ENCODE measurements at places on chromosomes 2 and 18.

DNA sequence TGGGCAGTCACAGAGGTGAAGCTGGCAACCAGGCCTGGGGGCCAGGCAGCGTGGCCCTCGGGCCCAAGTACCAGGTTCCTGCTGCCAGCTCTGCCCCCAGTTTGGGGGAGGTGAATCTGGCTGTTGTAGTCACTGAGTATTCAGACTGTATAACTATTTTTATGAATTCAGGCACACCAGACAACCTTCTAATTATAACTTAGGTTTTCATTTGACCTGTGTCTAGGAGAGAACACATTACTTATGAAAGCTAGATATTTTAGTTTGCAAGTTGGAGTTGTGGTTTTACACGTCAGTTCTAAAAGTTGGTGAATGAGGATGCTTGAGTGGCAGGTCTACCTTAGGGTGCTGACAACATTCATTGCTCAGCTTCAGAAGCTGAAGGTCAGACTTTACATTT lies 71.7 kb downstream of the LIMS1 start:
- 0 out of 2 replicates have a peak, but pooled peaks cover 2% of the 10 kb centered on the region for H3K36me3 ChIP-seq
- no peak overlapping the region for H3K4me3 ChIP-seq
- H3K27ac ChIP-seq, result no peak overlapping the region

DNA sequence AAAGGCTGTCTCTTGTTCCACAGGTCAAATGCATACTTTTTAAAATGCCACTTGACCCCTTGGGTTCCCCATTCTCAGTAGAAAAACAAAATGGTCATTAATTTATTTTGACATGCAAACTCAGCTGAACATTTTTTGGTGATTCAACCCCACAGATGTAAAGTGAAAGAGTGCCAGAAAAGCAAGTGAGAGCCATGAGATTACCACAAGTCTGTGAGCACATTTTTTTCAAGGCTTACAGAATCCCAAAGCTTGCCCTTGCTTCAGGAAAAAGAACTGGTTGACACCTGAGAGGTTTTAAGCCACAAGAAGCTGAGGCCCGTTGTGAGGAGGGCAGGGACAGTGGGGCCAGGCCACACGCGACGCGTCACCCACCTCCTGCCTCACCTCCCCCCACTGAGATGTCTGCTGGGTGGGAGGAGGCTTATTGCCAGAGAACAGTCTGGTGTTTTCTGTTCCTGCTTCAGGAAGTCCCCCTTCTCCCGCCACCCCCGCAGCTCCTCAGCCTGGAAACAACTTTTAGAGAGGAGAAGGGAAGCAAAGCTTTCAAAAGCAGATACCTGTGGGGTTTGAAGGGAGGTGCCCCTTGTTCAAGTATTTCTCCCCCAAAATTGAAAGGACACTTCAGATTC lies 70.4 kb upstream of the CYP1B1 start:
- peak overlapping the region; percentile 95 for H3K27ac ChIP-seq
- DNase-seq, result peak; percentile 95
- H3K4me3 ChIP-seq, result no peak overlapping the region
- peaks cover 12% of the 10 kb centered on the region for H3K4me1 ChIP-seq
- no peaks in the 10 kb centered on the region for H3K36me3 ChIP-seq

GRCh38 chr2:229154381-229154780 lies 116.7 kb downstream of the PID1 start:
- no peak overlapping the region for H3K27ac ChIP-seq
- no peaks in the 10 kb centered on the region for H3K36me3 ChIP-seq
- no peaks in the 10 kb centered on the region for H3K27me3 ChIP-seq
- no peak overlapping the region for H3K4me3 ChIP-seq
- peak; percentile 14 for DNase-seq

DNA sequence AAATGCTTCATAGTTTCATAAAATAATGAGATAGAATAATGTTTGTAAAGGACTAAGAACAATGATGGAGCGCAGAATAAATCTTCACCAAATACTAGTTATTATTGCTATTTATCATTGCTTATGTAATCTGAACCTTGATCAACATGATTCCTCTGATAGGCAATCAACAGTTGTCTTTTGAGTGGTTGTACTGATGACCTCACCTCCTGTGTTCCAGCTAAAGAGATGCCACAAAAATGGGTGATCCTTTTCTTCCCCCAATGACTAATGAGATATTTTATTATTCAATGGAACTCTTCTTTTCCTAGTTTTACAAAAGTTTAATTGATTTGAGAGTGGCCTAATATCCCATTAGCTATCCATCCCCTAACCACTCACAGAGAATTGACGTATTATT lies 784.0 kb upstream of the FSHR start:
- no peak overlapping the region for H3K4me3 ChIP-seq
- no peak for DNase-seq
- H3K27ac ChIP-seq, result no peak overlapping the region
- H3K27me3 ChIP-seq, result no peaks in the 10 kb centered on the region
- no peaks in the 10 kb centered on the region for H3K4me1 ChIP-seq

GRCh38 chr2:144517866-144518747 lies 1.8 kb downstream of the ZEB2 start:
- H3K4me1 ChIP-seq, result peaks cover 5% of the 10 kb centered on the region
- no peaks in the 10 kb centered on the region for H3K27me3 ChIP-seq
- H3K4me3 ChIP-seq, result peak overlapping the region; percentile 99
- DNase-seq, result no peak
- H3K27ac ChIP-seq, result peak overlapping the region; percentile 99
- H3K36me3 ChIP-seq, result no peaks in the 10 kb centered on the region

DNA sequence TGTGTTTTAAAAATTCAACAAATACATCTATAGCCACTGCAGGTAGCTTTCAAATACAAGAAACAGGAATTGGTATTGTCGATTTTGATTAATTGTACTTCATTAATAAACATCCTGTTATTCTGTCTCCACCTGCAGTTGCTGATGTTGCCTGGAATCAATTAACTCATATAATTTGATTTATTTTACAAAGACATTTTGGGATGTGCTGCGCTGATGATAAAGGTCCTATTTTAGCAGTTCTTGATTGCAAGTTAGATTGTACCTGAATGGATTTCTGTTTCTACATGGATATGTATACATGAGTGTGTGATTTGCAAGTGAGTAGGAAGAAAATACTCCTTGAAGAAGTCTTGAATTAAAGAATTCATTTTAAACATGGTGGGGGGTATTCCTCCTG lies 605.3 kb downstream of the ARHGAP15 start:
- no peak overlapping the region for H3K27ac ChIP-seq
- H3K27me3 ChIP-seq, result no peaks in the 10 kb centered on the region
- no peak for DNase-seq

- H3K36me3 ChIP-seq, result no peaks in the 10 kb centered on the region
- no peaks in the 10 kb centered on the region for H3K4me1 ChIP-seq
- H3K27ac ChIP-seq, result no peak overlapping the region
- DNase-seq, result no peak
- no peak overlapping the region for H3K4me3 ChIP-seq
These were observed 73.6 kb upstream of the ZNF804A start for GRCh38 chr2:184524551-184525382.

DNA sequence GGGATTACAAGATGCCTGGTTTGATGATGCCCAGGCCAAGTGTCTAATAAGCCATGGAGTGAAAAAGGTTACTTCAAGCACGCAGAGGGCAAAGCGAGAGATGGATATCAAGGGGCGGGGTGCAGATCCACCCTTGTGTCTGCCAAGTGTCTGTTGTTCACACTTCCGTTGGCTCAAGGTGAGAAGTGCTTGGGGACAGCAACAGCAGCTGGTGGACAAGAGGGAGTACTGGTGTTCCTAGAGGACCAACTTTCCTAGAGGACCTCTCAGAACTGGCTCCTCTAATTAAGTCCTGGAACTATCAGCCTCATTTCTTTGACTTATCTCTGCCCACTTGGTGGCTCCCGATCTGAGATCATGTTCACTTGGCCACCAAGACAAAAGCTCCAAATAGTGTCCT lies 299.1 kb downstream of the PRKCE start:
- no peak overlapping the region for H3K4me3 ChIP-seq
- H3K27me3 ChIP-seq, result no peaks in the 10 kb centered on the region
- H3K36me3 ChIP-seq, result no peaks in the 10 kb centered on the region
- DNase-seq, result no peak
- no peak overlapping the region for H3K27ac ChIP-seq
- peaks cover 8% of the 10 kb centered on the region for H3K4me1 ChIP-seq

GRCh38 chr2:95058466-95058988 lies 33.0 kb downstream of the MAL start:
- peaks cover 40% of the 10 kb centered on the region for H3K27me3 ChIP-seq
- no peak overlapping the region for H3K27ac ChIP-seq
- no peaks in the 10 kb centered on the region for H3K36me3 ChIP-seq
- H3K4me1 ChIP-seq, result peaks cover 6% of the 10 kb centered on the region

GRCh38 chr2:16680304-16680703 lies 14.7 kb upstream of the CYRIA start:
- no peak overlapping the region for H3K4me3 ChIP-seq
- no peak for DNase-seq
- peaks cover 6% of the 10 kb centered on the region for H3K27me3 ChIP-seq

- H3K4me3 ChIP-seq, result peak overlapping the region; percentile 88
- DNase-seq, result peak; percentile 77
- peak overlapping the region; percentile 2 for H3K27ac ChIP-seq
- peaks cover 20% of the 10 kb centered on the region for H3K36me3 ChIP-seq
- H3K4me1 ChIP-seq, result no peaks in the 10 kb centered on the region
- no peaks in the 10 kb centered on the region for H3K27me3 ChIP-seq
These were observed 793 bp downstream of the NR4A2 start for GRCh38 chr2:156331572-156332283.

GRCh38 chr2:159251296-159252173 lies 35.0 kb downstream of the WDSUB1 start:
- H3K4me3 ChIP-seq, result no peak overlapping the region
- no peaks in the 10 kb centered on the region for H3K27me3 ChIP-seq
- no peaks in the 10 kb centered on the region for H3K4me1 ChIP-seq
- no peak overlapping the region for H3K27ac ChIP-seq
- no peak for DNase-seq

DNA sequence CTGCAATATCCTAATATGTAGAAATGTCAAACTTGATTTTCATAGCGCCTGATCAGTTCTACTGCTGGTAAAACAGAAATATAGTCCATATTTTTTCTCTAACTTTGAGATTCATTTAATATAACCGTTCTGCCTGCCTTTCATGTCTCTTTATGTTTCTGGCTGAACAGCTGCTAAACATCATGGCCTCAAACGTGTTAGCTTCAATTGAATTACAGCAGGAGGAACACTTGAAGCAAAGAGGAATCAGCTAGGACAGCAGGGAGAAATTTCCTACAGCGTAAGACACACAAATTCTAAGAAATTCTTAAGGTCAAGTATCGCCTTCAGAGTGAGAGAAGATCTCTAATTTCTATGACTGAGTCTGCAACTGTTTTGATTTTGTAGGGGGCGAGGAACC lies 433.2 kb downstream of the FBXO15 start:
- peak overlapping the region; percentile 38 for H3K27ac ChIP-seq
- peaks cover 11% of the 10 kb centered on the region for H3K4me1 ChIP-seq
- H3K4me3 ChIP-seq, result no peak overlapping the region
- no peak for DNase-seq

DNA sequence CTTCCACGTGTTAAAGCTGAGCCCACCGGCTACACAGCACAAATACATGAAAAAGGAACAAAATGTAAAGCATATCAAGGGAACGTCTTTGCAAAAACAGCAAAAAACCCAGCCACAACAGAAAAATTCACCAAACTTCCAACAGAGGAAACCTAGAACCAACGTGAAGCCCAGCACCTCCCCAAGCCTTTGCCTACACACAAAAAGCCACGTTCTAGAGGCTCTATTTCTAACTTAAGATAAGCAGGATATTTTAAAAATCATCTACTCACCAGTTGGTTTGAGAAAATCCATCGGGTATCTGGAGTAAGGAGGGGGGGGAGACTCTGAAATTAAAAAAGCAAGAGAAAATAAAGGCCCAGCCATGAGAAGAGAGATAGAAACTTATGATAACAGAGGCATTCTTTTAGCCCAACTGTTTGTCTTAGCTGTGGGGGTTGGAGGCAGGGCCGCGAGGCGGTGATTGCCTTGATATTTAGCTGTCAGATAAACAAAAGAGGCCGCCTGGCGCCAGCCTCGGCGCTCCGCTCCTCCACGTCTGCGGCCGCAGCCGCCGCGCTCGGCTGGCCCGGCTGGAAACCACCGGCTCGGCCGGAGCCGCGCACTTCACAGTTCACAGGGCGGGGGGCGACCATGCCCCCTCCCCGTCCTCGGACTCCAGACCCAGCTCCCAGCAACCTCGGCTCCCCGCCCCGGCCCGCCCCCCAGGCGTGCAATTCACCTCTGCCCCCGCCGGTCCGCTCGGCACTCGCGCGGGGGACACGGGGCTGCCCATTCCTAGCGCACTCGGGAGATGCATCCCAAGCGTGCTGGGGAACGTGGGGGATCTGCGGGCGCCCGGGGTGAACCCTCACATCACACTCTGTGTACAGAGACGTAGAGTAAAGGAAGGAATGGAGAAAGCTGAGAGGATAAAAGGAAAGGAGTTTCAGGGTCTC lies 2.4 kb downstream of the SMAD7 start:
- peak; percentile 86 for DNase-seq
- H3K4me1 ChIP-seq, result peaks cover 22% of the 10 kb centered on the region
- peak overlapping the region; percentile 99 for H3K27ac ChIP-seq

- no peaks in the 10 kb centered on the region for H3K27me3 ChIP-seq
- no peaks in the 10 kb centered on the region for H3K4me1 ChIP-seq
- no peak overlapping the region for H3K27ac ChIP-seq
- no peak for DNase-seq
- H3K4me3 ChIP-seq, result no peak overlapping the region
These were observed 44.8 kb downstream of the CHMP3 start for GRCh38 chr2:86518481-86518880.

DNA sequence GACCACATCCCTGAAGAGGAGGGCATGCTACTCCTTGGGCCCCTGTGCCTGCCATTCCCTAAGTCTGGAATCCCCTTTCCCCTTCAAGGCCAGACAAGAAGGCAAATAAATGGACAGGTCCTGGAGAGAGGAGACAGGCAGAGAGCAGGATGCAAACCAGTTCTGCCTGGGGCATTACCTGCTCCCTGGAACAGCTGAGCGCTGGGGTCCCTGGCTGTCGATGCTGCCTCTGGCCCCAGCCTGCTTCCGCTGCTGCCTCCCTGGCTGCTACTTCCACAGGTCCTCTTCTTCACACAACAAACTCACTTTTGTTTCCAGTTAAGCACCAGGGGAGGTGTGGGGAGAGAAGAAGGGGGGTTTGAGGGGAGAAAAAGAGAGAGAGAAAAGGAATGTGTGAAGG lies 53.1 kb downstream of the SLC4A5 start:
- H3K27ac ChIP-seq, result no peak overlapping the region
- no peaks in the 10 kb centered on the region for H3K36me3 ChIP-seq
- DNase-seq, result no peak
- no peak overlapping the region for H3K4me3 ChIP-seq
- H3K4me1 ChIP-seq, result no peaks in the 10 kb centered on the region
- peaks cover 28% of the 10 kb centered on the region for H3K27me3 ChIP-seq

DNA sequence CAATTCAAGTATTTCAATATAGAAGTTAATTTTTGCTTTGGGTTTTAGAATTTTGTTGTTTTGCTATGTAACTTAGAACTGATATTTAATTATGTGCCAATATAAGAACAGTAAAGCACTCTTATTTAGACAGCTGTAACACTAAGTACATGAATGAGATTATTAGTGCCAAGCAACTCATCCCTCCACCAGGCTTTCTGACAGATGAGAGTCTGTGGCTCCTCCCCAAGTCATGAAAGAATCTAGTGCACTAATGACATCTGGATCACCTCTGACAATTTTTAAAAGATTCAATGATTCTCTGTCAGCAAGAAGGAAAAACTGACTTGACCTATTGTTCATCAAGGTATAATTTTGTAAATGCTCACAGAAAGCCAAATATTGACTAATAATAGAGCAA lies 67.8 kb downstream of the TMEFF2 start:
- no peaks in the 10 kb centered on the region for H3K36me3 ChIP-seq
- peaks cover 2% of the 10 kb centered on the region for H3K4me1 ChIP-seq
- H3K27me3 ChIP-seq, result no peaks in the 10 kb centered on the region

Data from IMR-90 (cell line).